ENCODE measurements at places on chromosomes 1 and 21.

DNA sequence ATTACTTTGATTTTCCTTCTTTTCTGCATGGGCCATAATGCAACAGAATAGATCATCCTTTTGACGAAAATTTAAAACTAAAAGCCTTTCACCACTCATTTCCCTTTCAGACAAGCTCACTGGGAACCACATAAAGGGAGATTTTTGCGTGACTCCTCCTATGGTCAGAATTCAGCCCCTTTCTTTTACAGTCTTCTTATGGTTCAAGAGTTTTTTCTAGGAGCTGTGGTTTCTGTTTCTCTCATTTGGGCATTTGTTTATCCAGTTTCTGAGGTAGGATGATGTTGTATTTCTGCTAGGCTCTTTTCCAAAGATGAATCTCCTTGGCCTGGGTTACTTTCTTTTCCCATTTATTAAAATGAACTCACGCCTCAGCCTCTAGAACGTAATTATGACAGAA is 16.9 kb downstream of the RGS1 start:
- no peak for DNase-seq

DNA sequence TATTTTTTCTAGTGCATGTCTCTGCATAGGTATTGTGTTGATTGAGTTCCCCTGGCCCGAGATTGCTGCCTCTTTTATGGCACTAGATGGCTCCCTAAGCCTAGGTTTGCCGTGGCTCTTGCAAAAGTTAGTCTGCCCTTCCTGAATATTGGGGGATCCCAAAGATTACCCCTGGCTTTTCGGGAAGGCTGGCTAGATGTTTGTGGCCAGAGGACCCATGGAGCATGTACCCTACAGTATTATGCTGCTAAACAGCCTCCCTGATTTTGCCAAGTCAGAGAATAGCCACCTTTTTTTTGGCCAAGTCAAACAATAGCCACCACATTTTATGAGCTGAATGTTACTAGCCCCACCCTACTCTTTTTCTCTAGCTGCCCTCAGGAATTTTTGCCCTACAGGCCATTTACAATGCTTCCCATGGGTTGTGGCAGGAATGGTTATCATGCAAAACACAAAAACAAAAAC is 343.2 kb downstream of the OLFM3 start:
- DNase-seq: peak; percentile 24

DNA sequence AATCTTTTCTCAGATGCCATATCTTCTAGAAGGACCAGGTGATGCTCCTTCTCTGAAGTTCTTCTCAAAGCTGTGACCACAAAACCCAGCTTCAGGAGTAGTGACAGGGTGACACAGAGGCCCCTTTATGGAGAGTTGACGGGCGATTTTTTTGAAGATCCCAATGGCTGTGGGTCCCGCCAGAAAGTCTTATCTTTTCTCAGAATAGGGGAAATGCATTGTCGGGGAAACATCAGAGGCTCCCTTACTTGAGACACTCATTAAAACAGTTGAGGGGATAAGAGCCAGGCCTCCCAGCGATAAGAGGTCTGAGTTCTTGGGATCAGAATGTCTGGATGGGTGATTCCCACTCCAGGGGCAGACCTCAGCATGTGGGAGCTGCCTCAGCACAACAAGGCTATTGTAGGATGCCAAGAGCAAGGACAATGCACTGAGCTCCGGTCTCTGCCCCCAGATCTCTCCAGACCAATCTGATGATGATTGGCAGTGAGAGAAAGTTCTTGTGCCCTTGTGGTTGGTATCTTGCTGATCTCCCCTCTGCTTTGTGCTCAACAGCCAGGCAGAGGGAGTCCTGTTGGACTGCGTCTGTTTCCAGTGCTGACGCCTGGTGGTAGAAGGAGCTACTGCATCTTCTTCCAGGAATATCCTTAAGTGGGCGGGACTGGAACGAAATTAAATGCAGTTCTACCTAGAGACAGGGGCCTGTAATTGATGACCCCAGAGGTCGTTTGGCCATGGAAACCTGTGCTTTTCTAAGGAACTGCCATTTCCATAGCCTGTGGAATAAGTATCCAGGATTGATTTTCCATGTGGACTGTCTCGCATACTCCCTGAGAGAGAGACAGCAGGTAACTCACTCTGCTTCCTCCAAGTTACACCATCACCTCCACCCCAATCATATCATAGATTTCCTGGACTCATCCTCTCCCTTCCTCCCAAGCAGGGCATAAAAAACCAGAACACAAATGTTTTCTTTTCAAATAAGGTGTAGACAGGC is 6.8 kb upstream of the ACKR1 start:
- peak; percentile 71 for DNase-seq

GRCh38 chr1:20276485-20277159 is 14.1 kb upstream of the VWA5B1 start:
- DNase-seq: no peak

DNA sequence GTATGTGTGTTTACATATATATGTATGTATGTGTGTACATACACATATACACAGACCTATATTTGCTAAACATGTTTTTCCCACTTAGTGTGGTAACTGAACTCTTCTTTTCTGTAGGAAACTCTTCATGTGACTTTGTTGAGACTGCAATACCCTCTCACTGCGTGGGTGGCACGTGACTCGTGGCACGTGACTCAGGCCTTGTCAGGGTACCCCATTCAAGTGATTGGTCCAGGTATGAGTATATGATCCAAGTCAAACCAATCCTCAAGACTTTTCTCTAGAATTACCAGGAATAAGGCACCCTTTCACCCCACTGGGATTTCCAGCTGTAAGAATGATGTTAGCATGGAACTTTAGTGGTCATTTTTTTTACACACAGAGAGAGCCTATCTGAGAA is 149.2 kb upstream of the KCNK2 start:
- no peak for DNase-seq

DNA sequence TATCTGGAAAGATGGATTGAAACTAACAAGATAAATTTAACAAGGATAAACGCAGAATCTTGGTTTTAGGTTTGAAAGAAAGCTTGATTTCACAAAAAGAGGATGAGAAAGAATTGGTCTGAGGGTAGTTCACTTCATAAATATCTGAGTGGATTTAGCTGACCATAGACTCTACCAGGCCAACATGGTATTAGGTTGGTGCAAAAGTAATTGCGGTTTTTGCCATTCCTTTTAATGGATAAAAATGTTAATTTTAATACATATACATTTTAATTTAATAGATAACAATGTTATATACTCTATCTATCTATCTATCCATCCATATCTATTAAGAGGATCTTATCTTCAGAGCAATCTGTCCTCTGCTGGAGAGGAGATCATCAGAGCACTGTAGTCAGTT is 70.2 kb upstream of the PLXNA2 start:
- DNase-seq: no peak

GRCh38 chr1:28449904-28450303 is 55.9 kb upstream of the RCC1 start:
- DNase-seq: no peak

- no peak for DNase-seq
Measured at GRCh38 chr1:232510367-232511110, 119.4 kb downstream of the SIPA1L2 start.

- no peak for DNase-seq
Measured at GRCh38 chr1:28296401-28297261, 32.2 kb upstream of the MED18 start.

GRCh38 chr1:86515597-86515996 is 31.3 kb upstream of the CLCA4 start:
- DNase-seq: no peak

- no peak for DNase-seq
Measured at GRCh38 chr1:15154480-15155036, 1.0 kb downstream of the TMEM51 start.

DNA sequence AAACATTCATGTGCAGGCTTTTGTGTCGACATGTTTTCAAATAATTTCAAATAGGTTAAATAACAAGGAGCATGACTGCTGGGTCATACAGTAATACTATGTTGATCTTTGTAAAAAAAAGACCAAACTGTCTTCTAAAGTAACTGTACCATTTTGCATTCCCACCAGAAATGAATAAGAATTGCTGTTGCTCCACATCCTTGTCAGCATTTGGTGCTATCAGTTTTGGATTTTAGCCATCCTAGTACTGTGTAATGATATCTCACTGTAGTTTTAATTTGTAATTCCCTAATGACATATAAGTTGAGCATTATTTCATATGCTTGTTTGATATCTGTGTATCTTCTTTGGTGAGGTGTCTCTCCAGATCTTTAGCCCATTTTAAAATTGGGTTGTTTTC is 11.6 kb downstream of the UROD start:
- no peak for DNase-seq
